ENCODE measurements at places on chromosomes 1 and 21.

- DNase-seq = no peak
These were observed 83.8 kb upstream of the KIF26B start for GRCh38 chr1:245070836-245071615.

- no peak for DNase-seq
These were observed 50.3 kb upstream of the L1TD1 start for GRCh38 chr1:62144238-62144831.

DNA sequence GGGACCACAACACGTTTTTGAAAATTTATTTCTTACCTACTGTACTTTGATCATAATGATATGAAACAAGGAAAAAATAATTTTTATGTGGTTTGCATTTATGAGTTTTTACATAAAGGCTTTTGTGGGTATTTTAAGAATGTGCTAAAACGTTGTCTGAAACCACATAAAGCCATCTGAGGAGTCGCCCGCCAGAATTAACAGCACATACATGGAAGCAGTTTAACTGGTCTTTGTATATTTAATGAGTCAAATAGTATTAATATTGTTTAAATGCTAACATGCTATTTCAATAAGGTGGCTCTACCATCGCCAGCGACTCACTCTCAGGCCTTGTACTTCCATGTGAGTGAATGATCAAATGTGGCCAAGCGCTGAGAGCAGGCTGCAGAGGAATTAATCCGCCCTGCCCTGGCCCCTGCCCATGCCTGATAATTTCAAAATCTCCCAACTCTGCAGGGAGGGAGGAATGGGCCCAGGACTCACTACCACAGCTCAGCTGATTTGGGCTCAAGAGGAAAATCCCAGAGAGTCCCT lies 49.6 kb downstream of the SLC66A1 start:
- no peak for DNase-seq

- no peak for DNase-seq
These were observed 10.4 kb downstream of the TFF3 start for GRCh38 chr21:42304556-42305454.

GRCh38 chr1:117359561-117360289 lies 7.5 kb upstream of the MAN1A2 start:
- no peak for DNase-seq

DNA sequence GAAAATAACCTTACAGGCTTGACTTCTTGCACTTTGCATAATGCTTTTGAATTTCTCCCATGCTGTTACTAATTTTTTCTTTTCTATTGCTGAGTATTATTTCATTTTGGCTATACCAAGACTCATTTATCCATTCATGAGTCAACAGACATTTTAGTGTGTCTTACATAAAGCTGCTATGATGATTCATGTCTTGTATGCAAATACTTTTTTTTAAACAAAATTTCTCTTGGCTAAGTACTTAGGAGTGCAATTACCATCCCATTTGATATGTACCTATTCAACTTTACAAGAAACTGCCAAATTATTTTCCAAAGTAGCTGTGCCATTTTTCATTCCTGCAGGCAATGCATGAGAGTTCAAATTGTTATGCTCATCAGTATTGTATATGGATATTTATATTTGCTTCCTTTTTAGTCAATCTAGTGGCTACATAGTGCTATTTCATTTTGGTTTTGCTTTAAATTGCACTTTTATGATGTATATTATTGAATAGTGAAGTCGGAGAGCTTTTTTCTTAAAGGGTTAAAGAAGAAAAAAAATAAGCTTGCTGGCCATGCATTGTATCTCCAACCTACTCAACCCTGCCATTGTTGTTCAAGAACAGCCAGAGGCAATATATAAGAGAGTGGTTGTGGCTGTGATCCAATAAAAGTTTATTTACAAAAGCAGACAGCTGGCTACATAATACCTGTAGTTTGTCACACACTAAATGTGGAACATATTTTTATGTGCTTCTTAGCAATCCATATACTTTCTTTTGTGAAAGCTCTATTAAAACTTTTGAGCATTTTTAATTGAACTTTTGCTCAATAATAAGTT lies 862.8 kb downstream of the KCNT2 start:
- DNase-seq = no peak

- DNase-seq = no peak
These were observed 292.2 kb downstream of the SMYD3 start for GRCh38 chr1:246214708-246215509.

- DNase-seq = no peak
These were observed 20.1 kb upstream of the MAP1LC3C start for GRCh38 chr1:242019018-242019417.

DNA sequence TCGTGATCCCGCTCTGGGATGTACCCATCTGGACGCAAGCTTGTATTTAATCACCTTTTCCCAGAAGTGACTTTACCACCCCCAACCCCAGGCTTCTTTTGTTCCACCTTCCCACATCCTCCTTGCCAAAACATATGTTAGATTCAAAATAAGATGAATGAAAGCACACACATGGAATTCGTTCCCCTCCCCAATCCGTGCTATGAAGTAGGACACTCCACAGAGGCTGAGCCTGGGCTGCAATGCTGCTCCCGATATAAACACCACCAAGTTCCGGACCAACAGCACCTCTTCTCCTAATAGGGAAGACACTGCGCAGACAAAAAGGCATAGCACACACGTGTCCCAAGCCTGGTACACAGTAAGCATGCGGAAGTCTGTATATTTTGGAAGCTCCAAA lies 86.1 kb downstream of the CLSTN1 start:
- DNase-seq = no peak

DNA sequence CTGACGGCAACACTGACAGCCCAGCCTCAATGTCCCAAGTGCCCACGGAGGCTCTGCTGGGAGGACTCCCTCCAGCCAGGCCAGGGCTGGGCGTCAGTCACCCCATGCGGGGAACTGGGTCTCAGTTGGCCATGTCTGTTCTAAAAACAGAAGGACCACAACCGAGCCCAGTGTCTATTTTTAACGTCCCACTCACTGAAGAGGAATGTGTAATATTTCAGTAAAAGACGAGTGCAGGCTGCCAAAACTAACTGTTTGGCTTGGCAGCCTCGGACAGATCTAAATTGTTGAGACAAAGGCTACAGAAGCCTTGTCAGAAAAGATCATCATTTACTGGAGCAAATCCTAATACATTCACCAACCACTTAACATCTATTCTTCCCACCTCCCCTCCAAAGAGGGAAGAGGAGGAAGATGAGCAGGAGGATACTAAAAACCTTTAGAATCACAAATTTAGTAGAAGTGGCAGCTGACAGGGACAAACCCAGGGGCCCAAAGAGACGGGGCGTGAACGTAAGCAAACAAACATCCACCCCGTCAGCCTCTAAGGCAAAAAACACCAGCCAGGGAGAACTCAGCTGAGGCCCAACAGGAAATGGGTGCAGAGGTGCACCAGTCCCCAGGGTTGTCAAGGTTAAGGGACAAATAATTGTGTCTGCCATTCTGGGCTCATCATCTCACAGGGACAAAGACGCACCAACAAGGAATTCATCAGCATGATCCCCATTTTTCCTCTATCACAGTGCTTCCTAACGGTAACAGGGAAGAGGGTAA lies 18.7 kb downstream of the C1orf198 start:
- DNase-seq = no peak

DNA sequence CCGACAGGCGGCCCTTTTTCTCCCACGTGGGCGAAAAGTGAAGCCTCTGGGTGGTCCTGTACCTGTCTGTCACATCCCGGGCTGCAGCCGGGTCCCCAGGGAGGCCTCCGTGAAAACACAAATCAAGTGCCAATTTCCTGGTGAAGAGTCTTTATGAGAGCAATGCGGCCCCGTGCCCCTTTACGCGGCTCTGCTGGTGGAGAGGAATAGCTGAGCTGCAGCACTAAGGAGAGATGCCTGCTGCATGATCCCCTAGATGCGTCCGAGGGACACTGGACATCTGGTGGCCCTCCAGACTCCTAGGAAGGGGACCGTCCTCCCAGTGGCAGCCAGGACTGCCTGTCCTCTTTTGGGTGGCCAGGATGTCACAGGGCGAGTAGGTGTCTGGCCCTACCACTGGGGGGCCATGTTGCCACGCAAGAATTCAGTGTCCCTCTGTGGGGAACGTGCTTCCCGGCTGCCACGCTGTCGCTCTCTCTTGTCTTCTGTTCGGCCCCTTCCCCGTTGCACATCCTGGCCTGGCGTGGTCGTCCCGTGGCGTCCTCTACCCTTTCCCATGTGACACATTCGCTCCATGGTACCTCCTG lies 38.7 kb downstream of the COL18A1 start:
- no peak for DNase-seq

GRCh38 chr1:234507089-234507488 lies 28.1 kb upstream of the TARBP1 start:
- DNase-seq = no peak

DNA sequence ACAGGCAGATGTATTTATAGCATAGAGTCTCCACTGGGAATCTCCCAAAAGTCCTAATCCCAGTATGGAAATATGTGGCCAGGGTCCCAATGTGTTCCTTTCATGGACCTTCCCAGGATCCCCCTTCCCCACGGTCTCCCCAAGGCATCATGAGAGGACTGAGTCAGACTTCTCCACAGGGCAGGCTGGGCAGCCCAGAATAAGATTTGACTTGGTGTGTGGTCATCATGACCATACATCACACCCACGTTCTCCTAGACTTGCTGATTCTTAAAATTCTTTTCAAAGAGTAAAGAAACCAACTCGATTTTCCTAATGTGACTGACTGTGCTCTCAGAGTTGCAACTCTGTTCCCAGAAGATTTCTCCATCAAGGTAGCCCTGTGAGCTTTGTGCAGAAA lies 93.9 kb upstream of the CD34 start:
- DNase-seq = no peak

- no peak for DNase-seq
These were observed at the start of gene C1orf174 for GRCh38 chr1:3900150-3900968. C1orf174 (minus strand) TSS chr1:3900272; CDS start chr1:3900186, 86 bp downstream.

DNA sequence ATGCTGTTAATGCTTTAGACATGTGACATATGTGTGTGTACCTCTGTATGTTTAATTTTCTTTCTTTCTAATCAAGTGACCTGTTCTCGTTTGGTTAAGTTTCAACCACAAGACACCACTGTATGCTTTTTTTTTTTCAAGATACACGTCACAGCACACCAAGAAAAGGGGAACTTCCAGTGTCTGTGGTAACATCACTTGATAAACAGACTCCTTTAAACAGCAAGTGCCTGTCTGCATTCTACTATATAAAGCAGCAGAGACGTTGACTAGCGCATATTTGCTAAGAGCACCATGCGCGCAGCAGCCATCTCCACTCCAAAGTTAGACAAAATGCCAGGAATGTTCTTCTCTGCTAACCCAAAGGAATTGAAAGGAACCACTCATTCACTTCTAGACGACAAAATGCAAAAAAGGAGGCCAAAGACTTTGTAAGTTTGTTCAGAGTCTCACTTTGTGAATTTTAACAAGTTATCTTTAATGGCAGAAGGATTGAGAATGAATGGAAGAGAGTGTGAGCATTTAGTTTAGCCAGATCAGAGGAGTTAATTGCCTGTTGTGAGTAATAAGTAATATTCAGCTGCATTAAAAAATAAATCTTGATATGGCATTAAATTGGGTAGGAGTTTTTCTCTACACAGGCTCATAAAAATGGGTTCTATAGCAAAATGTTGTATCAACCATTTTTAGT lies at the start of gene RGS1:
Gene RGS1, plus strand, starts transcription at position 275 of the 691 bp plus-strand sequence. Its CDS starts 20 bp downstream, at position 295.
- no peak for DNase-seq

DNA sequence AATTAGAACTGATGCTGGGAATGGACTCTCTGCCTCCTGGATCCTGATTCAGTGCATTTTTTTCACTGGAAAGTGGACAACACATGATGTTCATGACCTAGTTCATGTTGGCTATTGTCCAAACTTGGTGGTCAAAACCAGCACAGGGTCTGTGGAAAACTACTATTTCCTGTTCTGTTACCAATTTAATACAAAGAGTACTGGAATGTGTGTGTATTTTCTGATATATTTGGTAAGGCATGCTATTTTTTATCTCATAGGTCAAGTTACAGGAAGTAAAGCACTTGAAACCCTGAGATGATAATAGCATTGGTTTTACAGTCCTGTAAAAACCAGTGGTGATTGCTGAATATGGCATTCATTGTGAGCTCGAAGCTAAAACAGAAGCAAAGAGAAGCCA lies 89.9 kb downstream of the SGIP1 start:
- DNase-seq = no peak

DNA sequence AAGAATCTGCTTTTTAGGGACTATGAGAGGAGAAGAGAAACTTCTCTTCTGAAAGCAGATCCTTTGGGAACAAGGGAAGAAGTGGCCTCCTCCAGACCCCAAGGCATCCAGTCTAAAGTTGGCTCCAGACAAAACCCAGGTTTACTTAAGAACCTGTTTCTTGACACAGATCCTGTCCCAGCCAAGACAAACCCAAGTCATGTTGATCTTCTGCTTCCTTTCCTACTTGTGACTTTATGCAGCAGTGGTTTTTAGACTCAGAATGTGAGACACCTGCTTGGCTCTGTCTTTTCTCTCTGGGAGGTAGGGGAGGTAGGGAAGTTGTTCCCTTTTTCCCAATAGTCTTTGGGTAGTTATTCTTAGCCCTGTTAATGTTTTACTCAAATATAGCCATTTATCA lies 38.3 kb downstream of the ELAPOR1 start:
- DNase-seq = no peak

- no peak for DNase-seq
These were observed 37.4 kb downstream of the CFAP74 start for GRCh38 chr1:1966071-1966740.

GRCh38 chr1:147202576-147202975 lies 22.6 kb downstream of the FMO5 start:
- DNase-seq = no peak

- no peak for DNase-seq
These were observed 3.8 kb downstream of the ZNF672 start for GRCh38 chr1:248841702-248842395.

DNA sequence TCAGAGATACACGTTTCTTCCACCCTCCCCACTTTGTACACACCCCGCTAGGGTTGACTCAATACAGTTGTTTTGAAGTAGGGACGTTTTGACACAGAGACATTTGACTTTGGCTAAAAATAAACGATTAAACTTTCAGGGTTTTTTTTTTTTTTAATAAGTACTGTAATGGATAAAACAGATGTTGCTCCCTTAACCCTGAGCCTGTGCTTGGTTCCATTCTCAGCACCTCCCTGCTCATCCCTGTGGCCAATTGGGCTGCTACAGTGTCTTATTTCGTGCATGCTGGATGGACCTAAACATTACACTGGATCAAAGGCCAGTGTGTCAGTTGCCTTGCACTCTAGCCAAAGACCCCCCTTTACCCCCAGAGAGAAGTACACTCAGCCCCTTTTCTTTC lies 16.9 kb downstream of the GRHL3 start:
- no peak for DNase-seq

- DNase-seq = no peak
These were observed 14.0 kb upstream of the LGALS8 start for GRCh38 chr1:236509647-236510401.

- no peak for DNase-seq
These were observed 162.7 kb downstream of the HMCN1 start for GRCh38 chr1:185896863-185897262.

GRCh38 chr1:231407547-231408396 lies 14.3 kb downstream of the EGLN1 start:
- no peak for DNase-seq

GRCh38 chr1:183515002-183515689 lies 42.8 kb downstream of the SMG7 start:
- no peak for DNase-seq

GRCh38 chr1:2406451-2407041 lies 5.8 kb downstream of the PEX10 start:
- no peak for DNase-seq

Measured in cortex of kidney (tissue), 1 donor.